ENCODE measurements at places on chromosomes 16 and 17. TPM values are rescaled to one million over a fixed set of nuclear protein-coding genes. Genes with fewer than 3 reads are reported as not detected.

- no peak for DNase-seq
Measured at GRCh38 chr17:73324711-73325526, 13.1 kb upstream of the CDC42EP4 start.

DNA sequence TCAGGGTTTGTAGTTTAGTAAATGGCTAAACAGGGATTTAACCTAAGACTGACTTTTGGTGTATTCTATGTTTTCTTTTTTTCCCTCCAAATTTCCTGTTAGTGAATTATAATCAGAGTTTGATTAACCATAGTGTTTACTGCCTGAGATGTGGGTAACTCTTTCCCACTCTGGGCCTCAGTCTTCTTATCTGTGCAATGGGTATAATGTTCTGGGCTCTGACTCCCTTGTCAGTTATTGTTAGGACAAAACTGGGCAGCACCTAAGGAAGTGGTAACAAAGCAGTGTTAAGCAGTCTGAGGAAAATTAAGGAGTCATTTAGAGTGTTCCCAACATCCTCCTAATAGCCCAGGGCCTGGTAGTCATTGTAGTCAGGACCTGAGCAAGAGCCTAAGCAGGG is 206.4 kb upstream of the N4BP1 start:
- no peak for DNase-seq

- DNase-seq, result no peak
Measured at GRCh38 chr16:87674419-87674818, 72.1 kb downstream of the JPH3 start.

DNA sequence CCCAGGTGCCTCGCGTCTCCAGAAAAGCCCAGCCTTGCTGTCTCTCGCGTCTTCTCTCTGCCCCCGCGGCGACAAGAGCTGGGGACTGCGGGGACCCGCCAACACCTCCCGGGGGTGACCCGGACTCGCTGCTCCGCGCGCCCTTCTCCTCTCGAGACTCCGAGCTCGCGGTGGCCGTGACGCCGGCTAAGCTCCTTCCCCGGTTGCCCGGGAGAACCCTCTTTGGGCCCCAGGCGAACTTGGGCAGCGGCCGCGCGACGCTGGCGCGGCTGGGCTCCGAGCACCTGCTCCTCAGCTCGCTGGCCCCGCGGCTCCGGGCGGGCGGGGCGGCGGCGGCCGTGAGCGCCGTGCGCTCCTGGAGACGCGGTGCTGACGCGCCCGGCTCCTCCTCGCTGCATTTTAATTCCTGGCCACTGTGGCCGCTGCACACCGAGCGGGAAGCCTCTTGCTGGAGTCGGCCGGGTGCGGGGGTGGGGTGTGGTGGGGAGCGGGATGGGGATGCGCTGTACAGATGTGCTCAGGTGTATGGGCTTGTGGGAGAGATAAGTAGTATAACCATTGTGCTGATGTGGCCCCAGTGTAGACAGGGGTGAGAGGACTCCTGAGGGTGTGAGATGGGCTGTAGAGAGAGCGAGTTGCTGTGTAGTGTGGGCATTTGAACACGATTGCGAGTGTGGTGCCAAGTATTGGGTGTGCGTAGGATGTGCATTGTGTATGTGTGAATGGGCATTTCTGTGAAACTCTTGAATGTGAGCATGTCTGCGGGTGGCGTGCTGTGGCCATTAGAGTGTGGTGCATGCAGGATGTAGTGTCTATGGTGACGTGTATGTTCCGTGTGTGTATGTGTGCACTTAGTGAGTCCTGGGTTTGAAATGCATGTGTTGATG is at the start of gene ASIC2:
TSS of gene ASIC2 (minus strand) at position 315 of the 887 bp plus-strand sequence.
- no peak for DNase-seq

DNA sequence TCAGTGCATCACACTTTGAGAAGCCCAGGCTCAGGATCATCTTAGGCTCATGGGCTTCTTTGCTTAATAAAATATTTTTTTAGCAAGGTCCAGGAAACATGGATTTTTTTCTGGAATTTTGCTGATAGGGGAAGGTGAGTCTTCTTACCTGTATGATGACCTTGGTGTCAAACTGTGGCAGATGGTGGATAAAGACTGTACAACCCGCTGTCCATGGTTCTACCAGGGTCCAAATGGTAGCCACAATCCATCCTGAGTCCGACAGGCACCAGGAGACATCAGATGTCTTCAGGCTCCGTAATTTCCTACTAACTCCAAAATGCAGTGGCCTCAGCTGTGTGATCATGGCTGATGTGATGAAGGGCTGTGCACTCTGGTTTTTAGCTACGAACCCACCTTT is 27.8 kb downstream of the ACSM1 start:
- no peak for DNase-seq

GRCh38 chr17:9255833-9256232 is 234.5 kb downstream of the NTN1 start:
- no peak for DNase-seq

GRCh38 chr17:27319541-27320221 is 25.8 kb downstream of the WSB1 start:
- peak; percentile 85 for DNase-seq

- no peak for DNase-seq
Measured at GRCh38 chr16:86088816-86089215, 189.9 kb downstream of the IRF8 start.

GRCh38 chr17:11795906-11796305 is 197.6 kb downstream of the DNAH9 start:
- DNase-seq, result no peak

GRCh38 chr16:81695321-81696165 is 83.5 kb upstream of the PLCG2 start:
- DNase-seq, result peak; percentile 2

GRCh38 chr16:87380403-87380802 is 3.2 kb downstream of the FBXO31 start:
- no peak for DNase-seq

DNA sequence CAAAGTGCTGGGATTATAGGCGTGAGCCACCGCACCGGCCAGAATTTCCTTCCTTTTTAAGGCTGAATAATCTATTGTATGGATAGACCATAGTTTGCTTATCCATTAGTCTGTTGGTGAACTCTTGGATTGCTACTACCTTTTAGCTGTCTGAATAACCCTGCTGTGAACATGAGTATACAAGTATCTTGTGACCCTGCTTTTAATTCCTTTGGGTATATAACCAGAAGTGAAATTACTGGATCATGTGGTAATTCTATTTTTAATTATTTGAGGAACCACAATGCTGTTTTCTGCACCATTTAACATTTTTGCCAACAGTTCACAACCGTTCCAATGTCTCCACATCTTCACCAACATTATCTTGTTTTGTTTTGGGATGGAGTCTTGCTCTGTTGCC is 4.6 kb upstream of the OTOA start:
- DNase-seq, result no peak

- no peak for DNase-seq
Measured at GRCh38 chr17:79073016-79073705, 1.5 kb upstream of the ENGASE start.

GRCh38 chr17:40497695-40498094 is 3.7 kb downstream of the TNS4 start:
- DNase-seq, result no peak

DNA sequence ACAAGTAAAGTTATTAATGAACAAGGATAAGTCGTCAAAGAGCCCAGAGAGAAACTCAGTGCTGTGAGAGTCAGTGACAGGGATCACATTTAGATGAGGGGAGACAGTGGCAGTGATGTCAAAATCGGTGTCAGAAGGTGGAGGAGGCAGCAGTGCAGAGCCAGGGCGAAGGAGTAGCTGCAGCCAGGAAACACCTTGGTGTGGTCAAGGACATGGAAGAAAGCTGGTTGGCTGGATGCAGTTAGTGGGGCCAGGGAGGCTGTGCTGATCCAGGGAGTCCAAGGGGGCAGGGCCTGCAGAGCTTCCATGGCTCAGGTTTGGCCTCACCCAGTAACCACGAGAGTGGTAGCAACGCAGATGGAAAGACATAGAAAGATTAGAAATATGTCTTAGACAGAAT is 50.7 kb upstream of the ADORA2B start:
- DNase-seq, result no peak

- no peak for DNase-seq
Measured at GRCh38 chr17:51397361-51398127, 137.2 kb downstream of the UTP18 start.

DNA sequence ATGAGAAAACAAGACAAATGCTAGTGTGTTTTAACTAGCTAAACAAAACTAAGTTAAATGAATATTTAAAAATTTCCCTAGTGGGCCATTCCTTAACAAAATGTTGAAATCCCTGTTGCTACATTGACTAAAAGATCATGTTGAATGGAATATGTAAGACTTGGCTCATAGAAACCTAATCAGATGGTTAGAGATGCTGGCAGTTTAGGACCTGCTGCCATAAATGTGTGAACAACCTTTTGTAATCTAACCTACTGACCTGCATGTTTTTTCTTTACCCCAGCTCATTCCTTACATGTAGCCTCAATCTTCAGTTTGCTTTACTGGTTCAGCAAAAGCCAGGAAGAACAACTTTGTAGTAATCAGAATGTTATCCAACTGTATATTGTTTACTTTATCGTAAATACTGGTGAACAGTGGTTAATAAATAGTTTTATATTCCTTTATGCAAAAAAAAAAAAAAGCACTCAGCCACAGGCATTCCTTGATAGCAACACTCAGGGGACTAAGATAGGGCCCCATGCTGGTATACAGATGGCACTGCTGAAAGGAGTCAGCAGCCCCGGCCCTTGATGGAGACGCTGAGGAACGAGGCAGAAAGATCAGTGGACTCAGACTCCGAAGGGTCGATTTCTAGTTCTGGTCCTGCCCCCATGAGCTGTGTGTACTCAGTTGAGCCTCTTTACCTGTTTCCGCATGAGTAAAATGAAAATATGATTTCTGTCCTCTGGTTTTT is 78.2 kb downstream of the MARF1 start:
- no peak for DNase-seq

- no peak for DNase-seq
Measured at GRCh38 chr17:34869641-34870040, 91.6 kb downstream of the CCT6B start.

CCL7 gene
- polyA plus RNA-seq, result not detected

KIF2B gene
- not detected for polyA plus RNA-seq

ATP2A1 gene
- polyA plus RNA-seq, result 0.06 TPM

SRL gene
- 218 TPM for polyA plus RNA-seq

SYT17 gene
- 0.38 TPM for polyA plus RNA-seq

CEP112 gene
- polyA plus RNA-seq, result 16.1 TPM

SPATA32 gene
- not detected for polyA plus RNA-seq

Measured in heart left ventricle (tissue), 16 donors.